ENCODE measurements at places on chromosomes 3 and 15.

DNA sequence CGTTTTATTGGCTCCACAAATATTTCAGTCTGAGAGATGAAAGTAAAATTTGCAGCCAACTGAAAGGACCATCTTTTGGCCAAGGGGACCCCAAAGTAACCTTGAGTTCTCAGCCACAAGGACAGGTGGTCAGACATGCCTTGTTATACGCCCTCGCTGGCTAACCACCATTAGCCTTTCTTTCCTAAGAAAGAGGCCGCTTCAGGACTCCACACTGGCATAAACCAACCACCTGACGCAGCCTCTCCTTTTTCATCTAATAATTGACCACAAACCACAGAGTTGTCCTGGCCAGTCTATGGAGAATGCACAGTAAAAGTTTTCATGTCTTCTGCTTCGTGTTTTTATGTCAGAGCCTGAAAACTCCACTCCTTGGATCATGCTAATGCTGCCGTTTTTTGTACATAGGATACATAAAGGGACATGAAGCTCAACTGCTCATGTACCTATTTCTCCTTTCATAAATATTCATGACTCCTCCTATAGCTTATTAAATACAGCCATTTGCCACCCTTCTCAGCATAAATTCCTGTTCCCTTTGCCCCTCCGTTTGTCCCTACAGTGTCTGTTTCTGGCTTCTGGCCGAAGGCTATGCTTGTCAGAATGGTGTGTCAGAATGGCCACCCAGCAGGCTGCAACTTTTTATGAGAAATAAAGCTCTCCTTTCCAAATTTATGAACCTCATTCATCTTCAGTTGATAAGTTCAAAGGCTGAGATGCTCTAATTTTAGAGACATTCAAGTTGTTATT, 374.1 kb upstream of the RBMS3 start:
- no peak overlapping the region for H3K4me3 ChIP-seq
- H3K27ac ChIP-seq: no peak overlapping the region
- no peaks in the 10 kb centered on the region for H3K4me1 ChIP-seq
- DNase-seq: no peak
- no peaks in the 10 kb centered on the region for H3K27me3 ChIP-seq
- no peaks in the 10 kb centered on the region for H3K36me3 ChIP-seq

DNA sequence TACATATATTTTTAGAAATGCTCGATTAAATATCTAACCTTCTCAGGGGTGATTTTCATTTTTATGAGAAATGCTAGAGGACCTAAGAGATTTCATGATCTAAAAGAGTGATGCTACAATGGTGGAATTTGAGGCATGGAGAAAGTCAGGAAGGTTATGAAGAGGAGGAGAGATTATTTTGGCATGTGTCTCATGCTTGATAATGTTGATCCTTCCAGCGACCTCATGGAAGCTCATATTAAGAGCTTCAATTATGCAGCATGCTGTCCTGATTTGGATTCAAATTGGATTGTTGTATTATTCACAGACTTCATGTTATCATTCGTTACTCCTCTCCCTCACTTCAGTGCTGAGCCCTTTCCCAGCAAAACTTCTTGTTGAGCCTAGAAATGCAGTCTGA, 112.5 kb downstream of the RAP2B start:
- no peak for DNase-seq
- no peaks in the 10 kb centered on the region for H3K4me1 ChIP-seq
- H3K4me3 ChIP-seq: peak overlapping the region; percentile 32
- H3K27ac ChIP-seq: no peak overlapping the region

DNA sequence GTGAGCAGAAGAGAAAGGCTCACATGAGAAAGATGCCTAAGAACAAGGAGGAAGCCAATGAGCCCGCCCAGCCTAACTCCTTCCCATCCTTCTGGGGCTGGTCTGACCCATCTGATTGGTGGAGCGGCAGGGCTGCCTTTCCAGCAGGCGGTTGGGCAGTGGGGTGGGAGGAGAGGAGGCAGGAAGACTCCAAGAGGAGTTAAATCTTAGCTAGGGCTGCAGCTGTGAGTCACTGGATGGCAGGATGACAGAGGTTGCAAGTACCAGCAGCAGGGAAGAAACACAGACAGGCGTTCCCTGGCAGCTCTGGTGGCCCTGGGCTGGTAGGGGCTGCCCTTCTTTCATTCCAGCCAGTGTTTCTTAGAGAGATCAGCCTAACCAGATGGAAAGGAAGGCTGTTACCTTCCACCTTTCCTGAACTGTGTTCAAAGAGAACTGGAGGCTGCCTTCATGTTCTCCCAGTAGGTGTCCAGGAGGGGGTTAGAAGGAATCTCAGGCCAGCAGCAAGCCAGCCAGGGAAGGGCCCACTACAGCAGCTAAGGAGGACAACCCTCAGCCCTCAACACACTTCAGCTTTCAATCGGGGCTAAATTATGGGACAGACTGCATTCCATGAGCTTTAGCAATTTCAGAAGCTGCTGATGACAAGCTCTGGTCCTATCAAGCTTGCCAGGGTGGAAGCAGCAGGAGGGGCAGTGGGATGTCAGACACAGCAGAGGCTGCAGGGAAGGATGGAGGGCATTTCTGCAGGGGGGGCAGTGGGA, 50.3 kb downstream of the CHSY1 start:
- H3K27ac ChIP-seq: peak overlapping the region; percentile 89
- H3K36me3 ChIP-seq: no peaks in the 10 kb centered on the region
- H3K27me3 ChIP-seq: no peaks in the 10 kb centered on the region
- peak overlapping the region; percentile 58 for H3K4me3 ChIP-seq
- peak; percentile 98 for DNase-seq

- H3K36me3 ChIP-seq: no peaks in the 10 kb centered on the region
- H3K4me1 ChIP-seq: peaks cover 20% of the 10 kb centered on the region
- no peak for DNase-seq
- no peak overlapping the region for H3K4me3 ChIP-seq
- H3K27me3 ChIP-seq: no peaks in the 10 kb centered on the region
These were observed 15.5 kb downstream of the MAPKAPK3 start for GRCh38 chr3:50632450-50632849.

GRCh38 chr3:52108302-52109232, 45.7 kb downstream of the POC1A start:
- H3K27ac ChIP-seq: no peak overlapping the region
- H3K4me3 ChIP-seq: peak overlapping the region; percentile 33
- H3K4me1 ChIP-seq: peaks cover 7% of the 10 kb centered on the region
- H3K27me3 ChIP-seq: no peaks in the 10 kb centered on the region
- DNase-seq: peak; percentile 33
- no peaks in the 10 kb centered on the region for H3K36me3 ChIP-seq
